KBM-7 (cell line): ENCODE measurements at places on chromosomes 7 and 10.

DNA sequence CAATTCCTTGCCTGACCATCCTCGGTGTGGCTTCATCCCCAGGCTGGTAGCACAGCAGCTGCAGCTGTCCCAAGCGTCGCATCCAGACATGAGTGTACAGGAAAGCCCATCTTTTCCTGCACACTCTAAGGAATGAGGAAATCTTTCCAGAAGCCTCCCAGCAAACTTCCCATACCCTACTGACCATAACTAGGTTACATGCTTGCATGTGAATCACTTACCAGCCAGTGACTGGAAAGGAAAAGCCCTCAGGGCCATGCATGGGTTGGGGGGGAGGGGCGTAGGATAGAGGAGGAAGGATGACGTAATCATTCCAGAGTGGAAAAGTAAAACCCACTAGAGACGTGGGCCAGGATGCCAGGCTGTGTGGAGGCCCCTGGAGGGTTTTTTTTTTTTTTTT, 18.9 kb upstream of the ZNF212 start:
- no peak for DNase-seq

- no peak for DNase-seq
These were observed 14.6 kb downstream of the SHTN1 start for GRCh38 chr10:116990276-116990800.

GRCh38 chr10:77811831-77812430, 114.6 kb downstream of the DLG5 start:
- DNase-seq: no peak

DNA sequence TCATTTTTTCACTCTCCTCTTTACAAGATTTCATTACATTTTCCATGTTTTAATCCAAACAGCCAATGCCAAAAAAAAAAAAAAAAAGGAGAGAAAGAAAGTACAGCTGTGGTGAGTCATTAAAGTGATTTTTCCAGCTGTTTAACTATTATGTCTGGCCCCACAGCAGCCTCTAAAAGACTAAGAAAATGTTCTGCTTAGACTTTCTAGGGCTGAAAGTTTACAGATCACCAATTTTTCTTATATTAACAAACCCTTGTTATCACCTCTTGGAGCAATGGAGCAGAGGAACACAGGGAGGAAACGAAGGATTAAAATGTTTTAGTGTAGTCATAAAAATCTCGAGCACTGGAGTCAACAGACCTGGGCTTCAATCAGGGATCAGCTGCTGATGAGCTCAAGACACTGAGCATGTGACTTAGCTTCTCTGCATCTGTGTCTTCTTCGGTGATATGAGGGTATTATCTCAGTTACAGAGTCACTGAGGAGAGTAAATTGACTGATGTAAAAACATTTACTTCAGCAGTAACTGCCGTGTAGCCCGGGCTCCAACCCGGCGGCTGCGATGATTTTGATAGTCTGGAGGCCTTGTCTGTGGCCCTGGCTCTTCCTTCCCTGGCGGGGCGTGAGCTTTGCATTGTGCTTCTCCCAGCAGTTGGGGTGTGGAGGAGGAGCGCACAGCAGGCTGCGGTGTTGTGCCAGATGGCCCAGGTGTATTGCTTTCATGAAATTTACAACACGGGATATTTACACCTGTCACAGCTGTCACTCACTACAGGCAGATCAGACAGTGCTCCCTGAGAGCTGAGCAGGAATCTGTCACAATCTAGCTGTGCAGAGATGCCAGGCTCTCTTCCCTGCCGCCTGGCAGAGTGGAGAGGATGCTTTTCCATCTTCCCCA, 298.3 kb upstream of the FZD8 start:
- DNase-seq: no peak

DNA sequence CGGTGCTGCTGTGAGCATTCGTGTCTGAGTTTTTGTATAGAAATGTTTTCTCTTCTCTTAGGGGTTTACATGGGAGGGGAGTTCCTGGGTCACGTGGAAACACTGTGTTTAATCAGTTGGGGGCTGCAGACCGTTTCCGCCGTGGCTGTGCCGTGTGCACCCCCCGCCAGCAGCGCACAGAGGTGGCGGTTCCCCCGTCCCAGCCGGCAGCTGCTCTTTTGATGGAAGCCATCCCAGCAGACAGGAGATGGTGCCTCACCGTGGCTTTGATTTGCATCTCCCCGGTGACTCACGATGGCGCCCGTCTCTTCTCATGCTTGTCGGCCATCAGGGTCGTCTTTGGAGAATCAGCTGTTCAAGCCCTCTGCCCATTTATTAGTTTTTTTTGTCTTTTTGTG, 34.9 kb upstream of the FOXL3 start:
- no peak for DNase-seq

- DNase-seq: no peak
These were observed 129.2 kb upstream of the SEC61G start for GRCh38 chr7:54888067-54888733.
